GF-D8 (cell line): ENCODE measurements at places on chromosomes 5 and 9.

GRCh38 chr9:1429297-1429696 lies 379.1 kb downstream of the DMRT2 start:
- no peak for DNase-seq

DNA sequence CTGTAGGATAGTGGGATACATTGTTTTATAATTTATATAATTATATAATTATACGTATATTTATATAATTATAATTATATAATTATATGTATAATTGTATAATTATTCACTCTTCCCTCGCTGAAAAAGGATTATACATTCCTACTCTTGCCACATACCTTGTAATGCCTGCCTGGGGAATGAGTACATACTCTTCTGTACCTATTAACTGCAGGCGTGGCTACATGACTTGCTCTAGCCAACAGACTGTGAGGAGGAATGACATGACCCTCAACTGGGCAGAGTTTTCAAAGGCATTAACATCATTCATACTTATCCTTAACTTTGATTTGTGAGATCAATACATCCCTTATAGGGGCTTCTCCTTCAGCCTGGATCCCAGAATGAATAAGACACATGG lies 19.1 kb downstream of the ERMP1 start:
- no peak for DNase-seq

DNA sequence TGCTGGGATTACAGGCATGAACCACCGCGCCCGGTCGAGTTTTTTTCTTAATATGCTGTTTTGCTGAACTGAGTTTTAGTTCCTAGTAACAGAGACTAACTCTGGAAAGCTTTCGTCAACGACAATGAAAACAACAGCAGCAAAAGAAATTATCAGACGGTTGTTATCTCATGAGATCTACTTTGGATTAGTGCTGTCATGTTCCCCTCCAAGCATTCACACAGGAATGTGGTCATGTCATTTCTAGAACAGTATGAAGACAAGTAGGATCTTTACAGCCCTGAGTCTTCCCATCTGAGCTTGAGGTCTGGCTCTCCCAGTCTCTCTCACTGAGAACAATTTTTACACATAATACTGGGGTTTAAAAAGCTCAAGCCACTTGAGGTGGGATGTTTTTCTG lies 4.0 kb upstream of the ANKRD33B start:
- no peak for DNase-seq

- DNase-seq, result no peak
These were observed 422.3 kb downstream of the SPATA31D1 start for GRCh38 chr9:82410866-82411265.

GRCh38 chr5:55226027-55226933 lies 835 bp downstream of the MCIDAS start:
- DNase-seq, result no peak

DNA sequence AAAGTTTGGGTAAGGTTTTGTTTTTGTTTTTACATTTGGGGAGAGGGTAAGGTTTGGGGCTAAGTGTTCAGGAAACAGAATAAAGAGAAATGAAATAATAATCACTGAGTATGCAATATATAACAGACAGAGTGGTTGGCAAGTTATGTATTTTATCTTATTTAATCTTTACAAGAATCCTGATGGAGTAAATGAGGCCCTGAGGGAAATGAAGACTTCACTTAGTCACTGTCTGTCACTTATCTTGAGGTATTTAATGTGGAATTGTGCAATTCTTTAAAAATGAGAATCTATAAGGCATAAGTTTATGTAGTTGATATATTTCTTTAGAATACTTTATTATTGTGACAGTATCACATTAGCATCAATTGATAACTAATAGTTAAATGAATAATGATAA lies 48.1 kb downstream of the TEK start:
- no peak for DNase-seq

- DNase-seq, result no peak
These were observed 99.3 kb downstream of the AMBP start for GRCh38 chr9:113978725-113979342.

DNA sequence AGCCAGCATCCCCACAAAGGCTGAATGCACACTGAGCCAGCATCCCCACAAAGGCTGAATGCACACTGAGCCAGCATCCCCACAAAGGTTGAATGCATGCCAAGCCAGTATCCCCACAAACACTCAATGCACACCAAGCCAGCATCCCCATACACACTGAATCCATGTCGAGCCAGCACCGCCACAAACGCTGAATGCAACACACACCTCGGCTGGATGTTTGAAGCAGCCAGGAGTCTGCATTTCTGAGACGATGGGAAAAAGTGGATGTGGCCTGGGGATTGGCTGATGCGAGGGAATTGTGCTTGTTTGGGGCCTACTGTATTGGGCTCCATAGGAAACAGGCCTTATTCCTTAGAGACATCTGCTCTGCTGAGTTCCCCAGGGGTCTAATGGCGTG lies 30.9 kb upstream of the CEP72 start:
- no peak for DNase-seq
